ENCODE measurements at places on chromosomes 16 and 17. TPM values are rescaled to one million over a fixed set of nuclear protein-coding genes. Genes with fewer than 3 reads are reported as not detected.

The GFAP gene
- not detected for total RNA-seq

DNA sequence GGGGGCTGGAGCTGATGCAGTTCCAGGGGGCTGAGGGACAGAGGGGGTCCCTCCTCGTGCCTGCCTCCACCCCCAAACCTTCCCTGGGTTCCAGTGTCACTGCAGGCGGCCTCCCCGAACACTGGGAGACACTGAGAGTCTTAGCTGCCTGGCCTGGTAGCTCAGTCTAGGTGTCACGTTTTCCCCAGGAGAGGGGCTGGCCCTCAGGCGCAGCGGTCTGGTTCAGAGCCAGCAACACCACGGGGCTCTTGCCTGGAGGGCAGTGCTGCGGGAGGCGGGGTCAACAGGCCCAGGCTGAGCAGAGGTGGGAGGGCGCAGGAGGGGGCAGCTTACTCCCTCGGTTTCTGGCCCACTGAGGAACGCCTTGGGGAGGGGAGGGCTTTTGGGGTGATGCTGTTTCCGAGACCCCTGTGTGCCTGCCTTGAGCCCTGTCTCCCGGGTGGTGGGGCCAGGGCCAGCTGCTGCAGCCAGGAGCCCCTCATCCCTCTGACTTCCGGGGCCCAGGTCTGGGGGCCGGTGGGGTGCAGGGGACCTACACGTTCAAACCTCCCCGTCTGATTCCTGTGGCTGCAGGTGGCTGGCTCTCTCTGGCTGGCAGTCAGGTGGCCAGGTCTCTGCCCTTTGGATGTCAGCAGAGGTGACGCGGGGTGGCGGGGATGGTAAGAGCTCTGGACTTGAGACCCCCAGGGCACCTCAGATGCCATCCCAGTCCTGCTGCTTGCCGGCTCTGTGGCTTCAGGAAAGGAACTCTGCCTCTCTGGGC, 89.3 kb upstream of the GSE1 start:
- H3K36me3 ChIP-seq: no peaks in the 10 kb centered on the region
- H3K27ac ChIP-seq: peak overlapping the region; percentile 86
- no peak overlapping the region for H3K4me3 ChIP-seq
- DNase-seq: no peak

The KRTAP4-5 gene
- total RNA-seq: not detected

DNA sequence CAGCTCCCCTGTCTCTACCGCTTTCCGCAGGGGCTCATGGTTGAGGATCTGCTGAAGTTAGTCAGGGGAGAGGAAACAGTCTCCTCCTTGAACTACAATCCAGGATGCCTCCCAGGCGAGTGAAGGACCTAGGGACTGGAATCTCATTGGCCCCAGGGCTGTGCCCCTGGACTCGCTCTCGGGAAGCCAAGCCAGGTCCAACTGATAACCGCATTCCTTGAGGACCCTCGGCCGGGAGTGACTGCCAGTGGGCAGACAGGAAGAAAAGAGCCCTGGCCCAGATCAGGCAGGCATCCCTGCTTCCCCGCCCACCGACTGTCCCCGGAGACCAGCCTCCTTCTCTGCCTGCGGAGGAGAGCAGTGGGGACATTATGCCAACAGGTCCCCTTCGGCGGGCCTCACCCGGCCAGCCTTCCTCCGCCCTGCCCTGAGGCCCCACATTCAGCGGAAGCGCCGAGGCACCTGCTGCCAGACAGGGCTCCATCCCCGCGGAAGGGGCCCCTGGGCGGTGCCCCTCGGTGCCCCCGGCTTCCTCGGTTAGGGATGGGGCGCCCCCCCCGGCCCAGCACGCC, 776 bp downstream of the LRRC75A start:
- H3K27ac ChIP-seq: no peak overlapping the region
- no peak for DNase-seq
- no peaks in the 10 kb centered on the region for H3K27me3 ChIP-seq
- H3K4me1 ChIP-seq: peaks cover 4% of the 10 kb centered on the region

The TBC1D3E gene
- not detected for total RNA-seq

DNA sequence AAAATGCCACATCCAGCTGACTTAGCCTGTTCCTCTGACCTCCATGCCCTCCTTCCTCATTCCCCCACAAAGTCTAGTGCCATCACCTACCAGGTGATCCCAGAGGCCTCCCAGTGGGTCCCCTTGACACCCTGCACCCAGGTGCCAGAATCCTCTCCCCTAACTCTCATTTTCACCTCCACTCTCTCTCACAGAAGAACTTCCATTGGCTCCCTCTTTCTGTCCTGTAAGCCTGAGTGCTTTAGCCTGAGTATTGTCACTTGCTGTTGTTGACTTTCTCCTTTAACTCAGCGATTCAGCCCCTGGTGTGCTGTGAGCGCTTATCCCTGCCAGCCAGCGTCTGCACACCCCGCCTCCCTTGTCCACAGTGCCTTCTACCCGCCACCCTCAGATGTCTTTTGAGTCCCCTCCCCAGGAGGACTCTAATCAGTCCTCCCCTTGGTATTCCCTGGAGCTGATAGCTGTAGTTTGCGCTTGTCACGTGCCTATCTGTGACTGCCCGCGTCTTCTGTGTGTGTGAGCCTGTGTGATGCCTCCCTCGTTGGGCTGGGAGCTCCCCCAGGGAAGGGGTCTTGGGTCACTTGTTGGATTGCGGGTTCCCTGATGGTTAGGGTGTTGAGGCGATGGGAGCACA, 31.9 kb downstream of the ARHGAP23 start:
- H3K36me3 ChIP-seq: no peaks in the 10 kb centered on the region
- H3K27me3 ChIP-seq: no peaks in the 10 kb centered on the region
- no peak overlapping the region for H3K4me3 ChIP-seq
- peaks cover 16% of the 10 kb centered on the region for H3K4me1 ChIP-seq

GRCh38 chr16:29111421-29111820, 126.6 kb downstream of the LAT start:
- H3K27me3 ChIP-seq: no peaks in the 10 kb centered on the region
- H3K27ac ChIP-seq: no peak overlapping the region
- no peaks in the 10 kb centered on the region for H3K4me1 ChIP-seq
- H3K4me3 ChIP-seq: no peak overlapping the region

GRCh38 chr16:86019446-86020047, 120.6 kb downstream of the IRF8 start:
- no peaks in the 10 kb centered on the region for H3K4me1 ChIP-seq
- no peaks in the 10 kb centered on the region for H3K36me3 ChIP-seq
- peaks cover 7% of the 10 kb centered on the region for H3K27me3 ChIP-seq
- no peak for DNase-seq
- H3K4me3 ChIP-seq: no peak overlapping the region

The PRDM7 gene
- total RNA-seq: not detected

The OR3A2 gene
- total RNA-seq: not detected

GRCh38 chr17:14198575-14198974, 38.1 kb downstream of the CDRT15 start:
- H3K27ac ChIP-seq: no peak overlapping the region
- no peak overlapping the region for H3K4me3 ChIP-seq
- H3K27me3 ChIP-seq: no peaks in the 10 kb centered on the region
- DNase-seq: no peak

GRCh38 chr16:81632392-81633146, 146.5 kb upstream of the PLCG2 start:
- H3K27ac ChIP-seq: no peak overlapping the region
- H3K4me1 ChIP-seq: no peaks in the 10 kb centered on the region
- DNase-seq: no peak
- H3K36me3 ChIP-seq: no peaks in the 10 kb centered on the region
- no peaks in the 10 kb centered on the region for H3K27me3 ChIP-seq
- no peak overlapping the region for H3K4me3 ChIP-seq

- H3K27me3 ChIP-seq: no peaks in the 10 kb centered on the region
- no peak for DNase-seq
- no peak overlapping the region for H3K4me3 ChIP-seq
- no peaks in the 10 kb centered on the region for H3K36me3 ChIP-seq
These were observed 119.6 kb downstream of the CDH11 start for GRCh38 chr16:65002265-65002664.

The HSD11B2 gene
- 0.77 TPM for total RNA-seq

The KRTAP2-2 gene
- not detected for total RNA-seq

The PPP1R27 gene
- total RNA-seq: not detected

DNA sequence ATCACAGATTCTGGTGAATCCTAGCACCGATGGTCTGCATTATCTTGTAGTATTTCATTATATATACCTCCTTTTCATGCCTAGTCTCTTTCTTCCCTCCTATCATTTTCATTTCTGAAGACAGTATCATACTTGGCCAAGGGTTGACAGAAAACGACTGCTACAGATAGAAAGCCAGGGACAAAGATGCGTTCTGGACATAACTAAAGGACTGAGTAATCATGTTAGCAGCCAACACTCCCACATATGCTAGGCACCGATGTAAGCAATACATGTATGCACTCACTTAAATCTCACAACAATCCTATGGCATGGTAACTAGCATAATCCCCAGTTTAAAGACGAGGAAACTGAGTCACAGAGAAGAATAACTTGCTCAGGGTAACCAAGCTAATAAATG, 22.9 kb downstream of the RDM1 start:
- H3K36me3 ChIP-seq: no peaks in the 10 kb centered on the region
- no peak overlapping the region for H3K4me3 ChIP-seq
- no peaks in the 10 kb centered on the region for H3K4me1 ChIP-seq
- H3K27me3 ChIP-seq: no peaks in the 10 kb centered on the region
- DNase-seq: no peak

DNA sequence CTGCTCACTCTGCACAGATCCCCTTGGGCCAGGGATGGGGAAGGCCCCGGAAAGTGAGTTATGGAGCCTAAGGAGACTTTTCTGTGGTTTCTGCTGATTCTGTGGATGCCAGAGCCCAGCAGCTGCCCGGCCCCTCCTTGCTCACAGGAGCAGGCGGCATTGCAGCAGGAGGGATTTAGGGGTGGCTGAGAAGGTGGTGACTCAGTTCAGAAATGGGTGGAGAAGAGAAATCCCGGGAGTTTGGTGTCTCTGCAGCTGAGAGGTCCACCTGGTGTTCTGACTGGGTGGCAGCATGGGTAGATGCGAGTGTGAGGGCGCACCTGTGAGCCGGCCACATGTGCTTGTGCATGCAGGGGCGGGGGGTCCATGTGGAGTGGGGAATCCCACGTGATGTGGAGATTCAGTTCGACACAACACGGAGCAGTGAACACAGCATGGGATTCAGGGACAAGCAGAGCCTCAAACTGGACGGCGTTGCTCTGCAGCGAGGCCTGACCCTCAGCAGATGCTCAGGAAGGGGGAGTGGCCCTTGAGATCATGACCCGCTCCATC, 16.0 kb upstream of the SPPL2C start:
- no peak overlapping the region for H3K27ac ChIP-seq
- no peak overlapping the region for H3K4me3 ChIP-seq

GRCh38 chr17:71970312-71970711, 150.5 kb upstream of the SOX9 start:
- H3K4me1 ChIP-seq: no peaks in the 10 kb centered on the region
- no peak for DNase-seq

- no peaks in the 10 kb centered on the region for H3K4me1 ChIP-seq
- H3K27me3 ChIP-seq: no peaks in the 10 kb centered on the region
- no peak overlapping the region for H3K4me3 ChIP-seq
- no peak overlapping the region for H3K27ac ChIP-seq
- no peak for DNase-seq
These were observed 26.1 kb downstream of the RAP1GAP2 start for GRCh38 chr17:2822358-2822757.

GRCh38 chr17:41483531-41483930, 2.6 kb upstream of the KRT35 start:
- H3K4me1 ChIP-seq: peaks cover 17% of the 10 kb centered on the region
- no peak for DNase-seq
- H3K27me3 ChIP-seq: no peaks in the 10 kb centered on the region
- no peak overlapping the region for H3K27ac ChIP-seq
- no peaks in the 10 kb centered on the region for H3K36me3 ChIP-seq
- no peak overlapping the region for H3K4me3 ChIP-seq

- peaks cover 6% of the 10 kb centered on the region for H3K4me1 ChIP-seq
- H3K36me3 ChIP-seq: peaks cover 7% of the 10 kb centered on the region
- H3K27me3 ChIP-seq: no peaks in the 10 kb centered on the region
- no peak overlapping the region for H3K27ac ChIP-seq
- no peak for DNase-seq
These were observed 44.0 kb downstream of the UBN1 start for GRCh38 chr16:4891097-4891885.

- no peaks in the 10 kb centered on the region for H3K4me1 ChIP-seq
- no peak overlapping the region for H3K4me3 ChIP-seq
- no peak overlapping the region for H3K27ac ChIP-seq
- DNase-seq: no peak
- no peaks in the 10 kb centered on the region for H3K27me3 ChIP-seq
- no peaks in the 10 kb centered on the region for H3K36me3 ChIP-seq
These were observed 71.5 kb downstream of the RAP1GAP2 start for GRCh38 chr17:2867441-2868424.

The SLC2A4 gene
- total RNA-seq: 0.31 TPM

The KRTAP9-3 gene
- not detected for total RNA-seq
